ENCODE measurements at places on chromosomes 1 and 21.

DNA sequence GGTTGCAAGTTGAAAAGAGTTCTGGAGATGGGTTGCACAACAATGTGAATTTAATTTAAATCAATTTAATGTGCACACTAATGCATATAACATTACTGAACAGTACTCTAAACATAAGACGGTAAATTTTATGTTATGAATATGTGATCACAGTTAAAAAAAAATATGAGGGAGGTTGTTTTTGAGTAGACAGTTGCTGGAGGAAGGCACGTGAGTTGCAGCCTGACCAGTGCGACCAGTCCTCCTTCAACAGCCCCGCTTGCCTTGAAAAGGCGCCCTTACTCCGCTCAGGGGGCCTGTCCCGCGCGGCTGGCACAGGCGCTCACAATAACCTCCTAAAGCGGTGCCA lies 322 bp upstream of the OLIG1 start:
- no peak for DNase-seq

- DNase-seq = no peak
Measured at GRCh38 chr1:59366346-59366745, 69.5 kb downstream of the FGGY start.

DNA sequence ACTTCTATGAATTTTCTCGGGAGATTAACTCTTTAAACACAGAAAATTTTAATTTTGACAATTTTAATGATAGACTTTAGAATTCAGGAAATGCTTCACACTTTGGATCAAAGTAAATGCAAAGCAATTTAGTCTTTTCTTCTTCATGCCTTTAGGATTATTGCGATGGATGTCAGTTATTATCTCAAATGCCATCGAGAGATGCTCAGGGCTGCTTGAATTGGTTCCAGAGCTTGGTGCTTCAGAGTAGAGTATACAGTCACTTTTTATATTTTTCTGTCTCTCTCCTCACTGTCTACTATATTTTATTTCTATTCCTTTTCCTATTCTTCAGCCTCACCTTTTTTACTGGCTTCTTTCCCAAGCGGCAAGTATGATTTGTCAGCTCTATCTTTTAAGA lies 59.2 kb downstream of the C1orf21 start:
- DNase-seq = no peak

- DNase-seq = no peak
Measured at GRCh38 chr21:35692311-35692710, 368.0 kb downstream of the SETD4 start.

GRCh38 chr1:167084757-167085156 lies 5.4 kb downstream of the GPA33 start:
- DNase-seq = no peak

DNA sequence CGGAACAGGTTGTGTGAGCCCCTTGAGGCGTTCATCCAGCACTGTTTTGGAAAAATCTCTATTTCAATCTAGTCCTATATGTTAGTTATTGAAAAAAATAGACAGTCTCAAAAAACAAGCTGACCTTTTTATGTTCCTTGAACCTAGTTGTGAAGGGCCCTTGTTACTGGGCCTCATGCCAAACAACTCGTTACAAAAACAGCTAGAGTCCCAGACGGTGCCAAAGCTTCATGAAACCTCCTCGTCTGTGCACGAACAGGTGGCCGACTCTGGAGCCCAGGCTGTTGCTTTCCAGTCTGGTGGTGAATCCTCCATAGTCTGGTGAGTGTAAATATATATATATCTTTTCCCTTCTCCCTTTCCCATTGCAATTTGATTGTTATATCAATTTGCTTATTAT lies at the start of gene CHIA:
Gene CHIA (plus strand): TSS at position 222 of the 400 bp plus-strand sequence. CDS start 19,617 bp downstream, outside the sequence.
- no peak for DNase-seq

DNA sequence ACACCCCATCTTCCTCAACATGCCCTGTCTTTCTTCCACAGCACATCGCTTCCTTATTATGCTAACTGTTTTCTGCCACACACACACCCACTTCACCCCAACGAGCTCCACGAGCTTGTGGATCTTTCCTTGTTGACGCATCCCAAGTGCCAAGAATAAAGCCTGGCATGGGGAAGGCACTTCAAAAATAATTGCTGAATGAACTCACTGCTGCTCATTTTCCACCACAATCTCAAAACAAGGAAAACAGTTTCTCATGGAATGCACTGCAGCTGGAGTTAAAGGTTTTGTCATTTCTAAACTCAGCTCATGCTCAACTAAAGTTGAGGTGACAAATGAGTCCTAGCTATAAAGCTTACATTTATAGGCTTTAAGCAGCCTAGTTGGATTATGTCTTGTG lies 86.0 kb downstream of the TIAM1 start:
- DNase-seq = no peak

DNA sequence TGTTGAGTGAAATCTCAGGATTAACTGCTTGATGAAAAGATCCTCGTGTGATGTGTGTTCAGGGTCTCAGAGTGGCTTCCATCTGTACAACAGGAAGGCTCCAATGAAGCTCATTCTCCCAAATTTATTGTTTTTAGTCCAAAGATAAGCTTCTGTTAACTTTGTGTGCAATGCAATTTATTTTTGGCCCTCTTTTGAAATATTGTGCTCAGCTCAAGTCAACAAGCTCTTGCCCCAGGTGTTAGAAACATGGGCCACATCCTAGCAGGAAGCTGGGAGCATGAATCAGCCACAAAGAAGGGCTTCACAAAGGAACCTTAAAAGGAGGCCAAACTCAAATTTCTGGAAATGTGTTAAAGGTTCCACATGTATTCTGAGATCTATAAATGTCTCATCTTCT lies 135.7 kb downstream of the PCP4 start:
- no peak for DNase-seq

GRCh38 chr1:41487126-41488039 lies 2.9 kb upstream of the EDN2 start:
- peak; percentile 37 for DNase-seq

GRCh38 chr1:204806943-204807687 lies 63.5 kb upstream of the NFASC start:
- DNase-seq = peak; percentile 72

- no peak for DNase-seq
Measured at GRCh38 chr1:117570988-117571409, 34.8 kb upstream of the TENT5C start.

Measured in T-helper 1 cell (primary cell).